ENCODE measurements at places on chromosomes 6 and 20.

GRCh38 chr6:145789443-145789842 lies 25.2 kb downstream of the FBXO30 start:
- no peak for DNase-seq

DNA sequence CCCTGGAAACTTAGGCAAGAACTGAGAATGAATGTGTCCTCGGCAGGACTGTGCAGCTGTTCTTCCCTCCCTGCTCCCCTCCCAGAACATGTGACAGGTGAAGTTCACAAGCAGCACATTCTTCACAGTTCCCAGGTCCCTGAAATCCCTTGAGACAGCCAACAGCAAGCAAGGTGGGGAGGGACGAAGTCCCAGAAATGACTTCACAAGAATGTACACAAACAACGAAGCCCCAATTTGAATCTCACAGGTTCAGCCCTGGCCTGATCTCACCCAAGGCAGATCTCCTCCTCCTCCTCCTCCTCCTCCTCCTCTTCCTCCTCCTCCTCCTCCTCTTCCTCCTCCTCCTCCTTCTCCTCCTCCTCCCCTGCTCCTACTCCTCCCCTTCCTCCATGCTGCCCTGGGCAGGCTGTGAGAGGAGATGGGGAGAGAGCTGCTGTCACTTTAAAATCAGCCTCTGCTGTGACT lies 32.4 kb downstream of the WRNIP1 start:
- no peak for DNase-seq

DNA sequence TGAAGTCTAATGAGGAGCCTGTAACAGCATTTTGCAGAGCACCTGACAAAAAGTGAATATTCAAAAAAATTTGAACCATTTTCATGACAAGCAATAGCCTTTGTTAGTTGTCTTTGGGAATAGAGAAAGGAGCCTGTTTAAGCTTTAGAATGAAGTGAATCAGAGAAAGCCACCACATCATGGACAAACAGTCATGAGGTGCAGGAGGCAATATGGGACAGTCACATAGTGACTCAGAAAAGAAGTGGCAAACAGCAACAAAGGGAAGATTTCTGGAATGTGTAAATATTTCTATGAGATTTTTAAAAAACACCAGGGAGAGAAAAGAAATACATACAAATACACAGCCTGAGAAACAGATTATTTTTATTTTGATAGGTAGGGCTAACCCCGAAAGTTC lies 6.6 kb downstream of the KLHL31 start:
- no peak for DNase-seq

- DNase-seq, result peak; percentile 30
Measured at GRCh38 chr20:53215166-53215565, 243.0 kb downstream of the TSHZ2 start.

DNA sequence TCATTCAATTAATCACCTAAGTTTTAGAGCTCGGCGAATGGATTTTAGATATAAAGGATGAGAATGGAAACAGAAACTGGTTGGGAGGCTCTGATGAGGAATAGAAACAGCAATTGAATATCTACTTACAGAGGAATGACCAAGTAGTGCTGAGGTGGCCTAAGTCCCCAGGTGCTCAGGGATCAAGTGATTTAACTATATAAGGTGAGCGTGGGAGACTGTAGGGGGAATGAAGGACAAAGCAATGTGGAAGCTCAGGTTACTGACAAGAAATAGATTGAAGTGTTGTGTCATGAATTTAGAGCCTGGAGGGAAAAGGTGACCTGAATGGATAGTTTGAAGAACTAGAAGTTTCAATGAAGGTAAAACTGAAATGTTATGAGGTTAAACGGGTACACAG lies 495.4 kb upstream of the SOX4 start:
- DNase-seq, result no peak

- DNase-seq, result peak; percentile 96
Measured at GRCh38 chr6:113642714-113643406, 214.3 kb upstream of the MARCKS start.

GRCh38 chr20:64255361-64256281 lies at the start of gene PCMTD2:
PCMTD2 (plus strand) TSS chr20:64255748; CDS start chr20:64259966, 4,218 bp downstream.
- peak; percentile 65 for DNase-seq

- no peak for DNase-seq
Measured at GRCh38 chr20:63697868-63698545, 1.6 kb downstream of the TNFRSF6B start.

- no peak for DNase-seq
Measured at GRCh38 chr6:163777716-163778115, 363.2 kb downstream of the QKI start.

DNA sequence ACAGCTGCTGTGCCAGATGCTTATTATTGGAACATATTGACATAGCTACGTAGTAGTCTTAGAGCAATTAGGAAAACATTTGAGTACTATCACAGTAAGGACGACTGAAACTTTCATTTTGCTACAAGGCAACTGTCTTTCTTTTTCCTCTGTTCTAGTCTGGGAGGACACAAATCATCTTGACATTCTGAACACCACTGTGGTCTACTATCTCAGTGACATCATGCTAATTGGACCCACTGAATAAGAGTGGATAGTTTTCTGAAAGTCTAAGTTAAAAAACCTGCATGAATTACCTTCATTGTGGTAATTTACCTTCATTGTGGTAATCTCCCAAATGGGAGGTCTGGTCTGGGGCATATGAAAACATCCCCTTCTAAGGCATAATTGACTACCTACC lies 163.3 kb upstream of the MOCS1 start:
- no peak for DNase-seq

- DNase-seq, result no peak
Measured at GRCh38 chr20:45487231-45487635, 17.7 kb downstream of the WFDC2 start.

DNA sequence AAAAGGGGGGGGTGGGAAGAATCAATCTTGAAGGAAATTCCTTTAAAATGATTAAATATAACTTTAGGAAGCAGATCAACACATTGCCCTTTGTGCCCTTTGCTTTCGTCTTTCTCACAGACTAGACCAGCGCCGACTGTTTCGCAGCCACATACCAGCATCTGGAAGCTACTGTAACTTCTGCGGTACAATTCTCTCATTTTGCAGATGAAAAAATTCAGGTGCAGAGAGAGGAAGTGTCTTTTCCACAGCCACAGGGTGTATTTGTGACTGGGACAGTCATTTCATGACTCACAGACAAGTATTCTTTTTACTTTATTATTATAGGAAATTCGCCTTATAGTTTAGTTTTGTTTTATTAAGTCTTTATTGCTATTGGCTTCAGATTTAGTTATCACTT lies 84.2 kb downstream of the UST start:
- no peak for DNase-seq

GRCh38 chr6:15335385-15335784 lies 89.5 kb downstream of the JARID2 start:
- no peak for DNase-seq

- DNase-seq, result no peak
Measured at GRCh38 chr6:96836631-96837080, 621 bp downstream of the GPR63 start.

- no peak for DNase-seq
Measured at GRCh38 chr6:140434761-140435160, 1060.3 kb upstream of the CITED2 start.

DNA sequence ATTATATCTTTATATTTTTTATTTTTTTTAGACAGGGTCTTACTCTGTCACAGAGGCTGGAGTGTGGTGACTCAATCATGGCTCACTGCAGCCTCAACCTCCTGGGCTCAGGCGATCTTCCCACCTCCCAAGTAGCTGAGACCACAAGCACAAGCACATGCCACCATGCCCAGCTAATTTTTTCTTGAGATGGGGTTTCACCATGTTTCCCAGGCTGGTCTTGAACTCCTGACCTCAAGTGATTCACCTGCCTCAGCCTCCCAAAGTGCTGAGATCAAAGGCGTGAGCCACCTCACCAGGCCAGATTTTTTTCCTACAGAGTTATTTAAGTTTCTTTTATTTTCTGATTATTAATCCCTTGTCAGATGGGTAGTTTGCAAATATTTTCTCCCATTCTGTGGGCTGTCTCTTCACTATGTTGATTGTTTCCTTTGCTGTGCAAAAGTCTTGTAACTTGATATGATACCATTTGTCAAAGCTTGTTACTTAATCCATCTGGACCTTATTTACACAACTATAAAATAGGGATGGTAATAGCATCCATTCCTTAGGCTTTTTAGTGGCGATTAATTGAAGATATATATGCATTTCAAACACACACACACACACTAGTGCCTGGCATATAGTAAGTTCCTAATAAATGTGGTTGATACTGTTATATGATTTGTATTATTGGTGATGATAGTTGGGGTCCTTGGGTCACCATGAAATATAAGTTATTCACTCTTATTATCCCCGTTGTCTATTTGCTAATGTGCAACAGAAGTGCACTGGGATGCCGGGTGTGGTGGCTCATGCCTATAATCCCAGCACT lies 187.1 kb downstream of the BCAS1 start:
- peak; percentile 25 for DNase-seq

DNA sequence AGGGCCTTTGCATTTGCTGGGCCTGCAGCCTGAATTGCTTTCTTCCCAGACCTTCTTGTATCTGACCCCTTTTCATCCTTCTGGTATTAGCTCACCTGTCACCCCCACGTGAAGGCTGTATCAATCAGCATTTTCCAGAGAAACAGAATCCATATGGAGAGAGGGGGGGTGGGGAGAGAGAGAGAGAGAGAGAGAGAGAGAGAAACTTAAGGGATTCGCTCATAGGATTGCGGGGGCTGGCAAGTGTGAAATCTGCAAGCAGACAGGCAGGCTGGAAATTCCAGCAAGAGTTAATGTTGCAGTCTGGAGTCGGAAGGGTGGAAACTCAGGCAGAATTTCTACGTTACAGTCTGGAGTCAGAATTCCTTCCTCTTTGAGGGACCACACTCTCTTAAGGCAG lies 410.7 kb upstream of the SULF2 start:
- no peak for DNase-seq

DNA sequence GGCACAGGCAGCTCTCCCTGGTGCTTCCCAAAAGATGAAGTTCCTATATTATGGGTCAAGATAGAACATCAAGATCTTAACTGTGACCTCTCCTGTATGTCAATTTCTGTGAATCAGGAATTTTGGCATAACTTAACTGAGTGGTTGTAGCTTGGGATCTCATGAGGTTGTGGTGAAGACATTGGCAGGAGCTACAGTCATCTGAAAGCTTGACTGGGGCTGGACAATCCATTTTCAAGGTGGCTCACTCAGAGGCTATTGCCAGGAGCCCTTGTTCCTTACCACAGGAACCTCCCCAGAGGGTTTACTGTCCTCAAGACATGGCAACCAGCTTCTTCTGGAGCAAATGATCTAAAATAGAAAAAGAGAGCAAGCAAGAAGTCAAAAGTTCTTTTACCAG lies 252.2 kb downstream of the ADGB start:
- DNase-seq, result no peak

DNA sequence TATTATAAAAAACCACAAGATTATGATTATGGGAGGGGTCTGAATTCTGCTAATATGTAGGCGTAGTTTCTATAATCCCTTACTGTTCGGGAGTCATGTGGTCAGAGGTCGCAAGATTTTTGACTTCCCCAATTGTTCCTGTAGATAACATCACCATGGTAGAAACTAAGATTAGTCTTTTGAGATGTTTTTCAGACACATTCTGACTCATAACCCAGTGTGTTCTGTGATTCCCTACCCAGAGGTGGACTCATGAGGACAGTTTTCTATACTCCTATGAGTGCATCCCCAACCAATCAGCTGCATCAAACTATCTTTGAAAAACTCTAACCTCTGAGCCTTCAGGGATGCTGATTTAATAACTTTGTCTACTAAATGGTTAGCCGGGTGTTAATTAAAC lies 175.5 kb downstream of the RFPL4B start:
- no peak for DNase-seq

DNA sequence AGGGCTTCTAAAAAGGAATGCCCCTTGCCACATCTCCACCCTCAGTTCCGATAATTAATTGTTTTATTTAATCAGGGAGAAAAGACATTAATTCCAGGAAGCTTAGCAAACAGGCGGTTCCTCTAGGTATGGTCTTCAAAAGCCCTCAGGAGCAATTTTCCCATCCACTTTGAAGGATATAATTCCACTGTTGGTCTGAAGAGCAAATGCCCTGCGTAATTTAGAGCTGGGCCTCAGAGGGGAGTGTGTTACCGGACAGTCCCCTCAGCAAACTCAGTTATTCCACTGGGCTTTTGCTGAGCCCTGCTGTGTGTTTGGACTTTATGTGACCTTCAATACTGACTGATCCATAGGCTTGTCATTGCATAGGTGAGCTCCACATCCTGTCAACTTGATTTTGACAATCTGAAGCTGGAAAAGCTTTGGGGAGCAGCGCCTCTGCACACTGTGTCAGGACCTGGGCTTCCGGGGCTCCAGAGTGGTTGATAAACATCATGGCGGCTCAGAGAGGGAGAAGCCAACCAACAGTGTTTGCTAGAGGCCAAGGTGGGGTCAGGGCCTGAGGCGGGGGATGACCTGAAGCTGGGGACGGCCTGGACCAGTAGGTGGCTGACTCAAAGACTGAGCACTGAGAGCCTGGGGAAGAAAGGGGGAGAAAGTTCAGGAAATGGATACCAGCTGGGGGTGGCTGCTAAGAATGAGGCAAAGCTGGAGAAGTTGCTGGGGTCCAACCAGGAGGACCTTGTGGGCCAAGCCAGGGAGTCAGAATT lies 43.5 kb downstream of the PPP1R14C start:
- DNase-seq, result no peak

DNA sequence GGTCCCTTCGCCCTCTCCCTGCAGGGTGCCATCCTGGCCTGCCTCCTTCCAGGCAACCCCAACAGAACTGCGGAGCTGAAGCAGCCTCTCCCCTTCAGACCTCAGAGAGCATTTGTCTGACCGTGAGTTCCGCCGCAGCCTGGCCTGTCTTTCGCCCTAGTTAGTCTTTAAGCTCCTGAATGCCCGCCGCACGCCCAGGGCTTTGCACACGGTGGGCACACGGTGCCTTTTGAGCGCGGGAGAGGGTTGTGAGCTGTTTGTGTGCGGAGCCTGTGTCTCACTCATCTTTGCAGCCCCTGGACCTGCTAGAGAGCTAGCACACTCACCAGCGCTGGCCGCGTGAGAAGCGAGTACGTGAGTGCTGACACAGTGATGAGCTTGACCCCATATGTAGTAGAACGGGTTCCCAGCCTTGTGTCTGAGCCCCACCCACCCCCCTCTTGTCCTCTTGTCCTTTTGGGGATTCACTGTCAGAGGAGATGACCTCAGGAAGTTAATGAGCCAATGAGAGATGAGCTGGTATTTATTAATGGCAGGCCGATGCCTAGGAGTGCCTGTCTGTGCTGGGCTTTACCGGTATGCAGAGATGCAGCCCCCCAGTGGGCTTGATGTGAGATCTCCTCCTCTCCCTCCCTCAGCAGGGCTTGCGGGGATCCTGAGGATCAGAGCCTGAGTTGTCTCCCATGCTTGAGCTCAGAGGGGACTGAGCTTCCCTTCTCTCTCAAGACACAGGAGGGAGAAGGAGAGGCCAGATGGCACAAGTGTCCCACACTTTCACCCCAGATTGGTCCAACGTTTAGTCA lies 249.2 kb downstream of the FARS2 start:
- DNase-seq, result no peak

DNA sequence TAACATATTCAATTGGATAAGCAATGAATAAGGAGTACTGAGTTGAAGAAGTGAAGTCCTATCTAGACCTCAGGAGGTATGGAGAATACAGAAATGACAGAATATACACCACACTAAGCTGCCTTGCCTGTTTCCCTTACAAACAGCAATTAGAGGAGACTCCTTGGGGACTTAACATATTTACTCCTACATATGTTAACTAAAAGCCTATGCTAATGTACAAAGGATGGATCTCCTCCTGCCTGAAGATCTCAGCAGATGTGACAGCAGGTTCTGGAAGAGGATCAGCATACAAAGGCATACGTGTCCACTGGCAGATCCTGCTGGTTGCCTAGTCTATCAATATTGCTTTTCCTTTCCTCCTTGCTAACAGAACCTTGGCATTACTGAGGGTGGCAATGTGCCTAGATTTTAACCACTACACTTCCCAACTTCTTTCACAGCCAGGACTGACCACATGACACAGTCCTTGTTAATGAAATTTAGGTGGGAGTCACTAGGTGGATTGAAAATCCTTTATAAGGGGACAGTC lies 29.6 kb downstream of the PRKN start:
- no peak for DNase-seq
